ENCODE measurements at places on chromosomes 13 and 19.

GRCh38 chr13:26605845-26606244 lies 48.4 kb downstream of the WASF3 start:
- no peak for DNase-seq

DNA sequence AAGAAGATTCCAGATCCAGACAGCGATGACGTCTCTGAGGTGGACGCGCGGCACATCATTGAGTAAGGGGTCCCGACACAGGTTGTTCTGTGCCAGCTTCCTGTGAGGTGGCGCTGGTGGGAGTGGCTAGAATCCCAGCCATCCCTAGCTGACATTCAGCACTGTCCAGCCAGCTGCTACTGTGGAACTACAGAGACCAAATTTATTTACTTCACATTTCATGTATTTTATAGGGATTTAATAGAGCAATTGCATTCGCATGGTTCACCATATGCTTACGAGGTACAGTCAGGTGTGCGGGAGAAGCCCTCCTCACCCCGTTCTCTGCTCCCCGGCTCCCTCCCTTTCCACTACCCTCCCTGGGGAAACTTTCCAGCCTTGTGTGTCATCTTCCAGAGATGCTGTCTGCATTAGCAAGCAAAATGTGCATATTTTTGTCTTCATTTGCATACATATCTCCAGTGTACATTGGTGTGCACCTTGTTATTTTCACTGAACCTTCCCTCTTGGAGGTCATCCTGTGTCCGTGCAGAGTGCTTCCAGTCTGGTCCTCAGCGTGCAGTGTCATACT lies 47.2 kb downstream of the SMARCA4 start:
- no peak for DNase-seq

DNA sequence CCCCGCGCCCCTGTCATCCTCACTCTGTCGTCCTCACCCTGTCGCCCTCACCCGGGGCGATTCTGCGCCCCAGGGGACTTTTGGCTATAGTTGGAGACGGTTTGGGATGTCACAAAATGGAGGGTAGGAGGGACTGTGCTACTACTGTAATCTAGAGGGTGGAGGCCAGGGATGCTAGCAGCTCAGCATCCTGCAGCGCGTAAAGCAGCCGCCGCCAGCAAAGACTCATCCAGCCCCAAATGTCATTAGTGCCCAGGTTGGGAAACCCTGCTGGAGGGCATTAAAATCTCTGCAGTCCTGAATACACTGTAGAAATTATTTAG lies 362 bp downstream of the ZNF557 start:
- no peak for DNase-seq

GRCh38 chr13:73828811-73829210 lies 305.4 kb downstream of the KLF12 start:
- DNase-seq, result no peak

DNA sequence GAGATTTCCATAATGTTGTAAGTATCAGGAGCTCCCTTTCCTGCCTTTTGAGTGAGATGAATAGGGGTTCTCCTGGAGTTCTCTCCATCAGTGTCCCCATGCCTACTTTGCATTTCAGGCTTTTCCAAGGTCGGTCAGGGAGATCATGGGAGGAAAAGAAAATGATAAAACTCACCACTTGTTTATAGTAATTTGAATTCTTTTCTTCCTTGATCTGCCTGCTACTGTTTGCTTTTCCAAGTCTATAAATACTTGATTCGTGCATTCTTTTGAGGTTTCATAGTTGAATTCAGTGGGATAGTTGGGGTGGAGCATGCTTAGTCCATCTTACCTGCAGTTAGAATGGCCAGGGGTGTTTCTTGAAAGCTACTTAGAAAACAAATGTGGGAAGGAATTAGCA lies 51.5 kb downstream of the PCCA start:
- DNase-seq, result no peak

DNA sequence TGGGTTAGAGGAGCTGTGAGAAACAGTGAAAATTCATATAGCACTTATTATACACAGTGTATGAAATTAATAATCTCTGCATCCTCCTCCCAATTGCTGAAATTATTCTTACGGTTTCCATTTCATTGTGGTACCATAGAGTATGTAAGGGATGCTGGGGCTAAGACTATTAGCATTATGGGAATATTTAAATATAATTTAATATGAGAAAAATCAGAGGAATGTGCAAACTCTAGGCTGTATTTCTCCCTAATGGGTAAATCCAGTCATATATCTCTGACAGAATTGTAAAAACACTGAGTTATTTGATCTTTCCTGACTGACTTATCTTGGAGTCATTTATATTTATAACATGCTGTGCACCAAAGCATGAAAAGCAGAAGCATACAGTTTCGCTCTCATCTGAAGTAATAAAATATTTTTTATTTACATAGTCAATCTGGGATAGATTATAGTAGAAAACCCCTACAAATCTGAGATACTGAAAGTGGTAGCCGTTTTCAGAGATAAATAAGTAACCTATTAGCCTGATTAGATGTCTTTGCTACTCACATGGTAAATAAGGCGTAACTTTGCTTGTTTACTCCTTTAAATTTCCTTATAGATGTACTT lies 34.9 kb downstream of the LRCH1 start:
- DNase-seq, result no peak

DNA sequence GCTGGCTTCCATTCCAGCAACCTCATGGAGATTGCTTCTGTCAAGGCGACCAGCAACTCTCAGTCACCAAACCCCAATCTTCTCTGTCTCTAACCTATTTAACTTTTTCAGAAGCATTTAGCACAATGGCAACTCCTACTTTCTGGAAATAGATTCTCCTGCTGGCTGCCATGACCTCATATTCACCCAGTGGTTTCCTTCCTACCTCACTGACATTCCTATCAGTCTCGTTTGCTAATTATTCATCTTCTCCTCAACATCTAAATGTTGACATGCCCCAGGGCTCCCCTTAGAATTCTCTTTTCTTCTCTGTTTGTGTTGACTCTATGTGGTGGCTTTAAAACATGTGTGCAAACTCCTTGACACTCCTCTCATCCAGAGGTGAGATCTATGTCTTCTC lies 106.7 kb downstream of the OLFM4 start:
- DNase-seq, result no peak

DNA sequence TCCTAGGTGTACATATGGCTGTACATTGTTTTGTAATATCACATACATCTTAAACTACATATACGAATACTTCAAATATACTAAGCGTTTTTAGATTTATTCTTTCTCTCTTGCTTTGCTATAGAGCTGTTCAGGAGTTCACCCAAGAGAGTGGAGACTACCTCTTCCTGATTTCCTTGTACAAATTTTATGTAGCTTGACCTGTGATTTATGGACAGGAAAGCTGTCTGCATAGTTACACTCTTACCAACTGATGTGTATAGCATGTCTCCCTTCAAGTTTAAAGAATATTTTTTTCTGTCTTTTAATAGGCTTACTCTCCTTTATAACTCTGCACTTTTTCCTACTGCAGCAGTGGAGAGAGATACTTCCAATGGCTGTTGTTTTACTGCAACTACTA lies 428.7 kb downstream of the NDFIP2 start:
- no peak for DNase-seq

DNA sequence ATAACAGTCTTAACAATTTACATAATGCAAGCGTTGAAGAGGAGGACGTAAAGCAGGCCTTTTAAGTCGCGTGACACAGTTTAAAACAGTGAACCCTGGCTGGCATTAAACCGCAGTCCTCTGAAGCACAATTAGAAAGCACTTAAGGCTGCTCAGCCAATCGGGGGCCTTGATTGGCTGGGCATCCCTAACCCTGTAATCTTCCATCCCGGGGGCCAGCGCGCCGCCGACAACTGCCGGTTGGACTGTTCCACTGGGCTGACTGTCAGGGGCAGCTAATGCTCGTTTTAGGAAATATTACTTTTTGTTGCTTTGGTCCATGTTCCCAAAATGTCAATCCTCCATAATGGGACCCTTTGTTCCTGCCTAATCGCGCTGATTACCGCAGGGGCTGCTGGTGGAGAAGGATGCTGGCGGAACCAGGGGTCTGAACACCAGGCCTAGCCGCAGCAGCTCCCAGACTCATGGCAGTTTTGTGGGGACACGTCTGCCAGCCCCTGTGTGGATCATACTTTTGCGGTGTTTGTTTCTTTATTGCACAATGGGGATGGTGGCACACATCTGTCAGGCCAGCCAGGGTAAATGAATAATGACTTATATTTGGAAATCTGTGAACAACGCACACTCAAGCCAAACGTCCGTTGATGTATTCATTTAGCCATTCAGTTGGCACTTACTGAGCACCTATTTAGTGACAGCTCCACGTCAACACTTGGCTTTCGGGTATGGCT lies 127.1 kb upstream of the SPACA7 start:
- no peak for DNase-seq

- DNase-seq, result no peak
Observed at GRCh38 chr13:51807041-51807440, 3.1 kb upstream of the DHRS12 start.

DNA sequence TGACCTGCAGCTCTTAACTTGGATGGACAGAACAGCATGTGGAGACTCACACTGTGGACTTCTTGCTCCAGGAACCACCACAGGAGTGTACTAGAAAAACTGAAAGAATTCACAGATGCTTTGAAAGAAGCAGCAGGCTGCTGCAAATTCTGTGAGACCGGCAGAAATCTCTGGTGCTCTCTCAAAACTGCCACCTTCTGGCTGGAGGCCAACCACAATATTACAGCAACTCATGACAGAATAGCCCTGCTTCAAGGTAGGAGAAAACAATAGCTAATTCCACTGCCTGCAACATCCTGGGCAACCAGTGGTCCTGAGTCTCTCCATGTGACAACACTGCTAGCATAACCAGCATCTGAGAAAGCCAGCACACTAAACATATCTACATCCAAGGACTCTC lies 26.9 kb downstream of the CDK8 start:
- no peak for DNase-seq

DNA sequence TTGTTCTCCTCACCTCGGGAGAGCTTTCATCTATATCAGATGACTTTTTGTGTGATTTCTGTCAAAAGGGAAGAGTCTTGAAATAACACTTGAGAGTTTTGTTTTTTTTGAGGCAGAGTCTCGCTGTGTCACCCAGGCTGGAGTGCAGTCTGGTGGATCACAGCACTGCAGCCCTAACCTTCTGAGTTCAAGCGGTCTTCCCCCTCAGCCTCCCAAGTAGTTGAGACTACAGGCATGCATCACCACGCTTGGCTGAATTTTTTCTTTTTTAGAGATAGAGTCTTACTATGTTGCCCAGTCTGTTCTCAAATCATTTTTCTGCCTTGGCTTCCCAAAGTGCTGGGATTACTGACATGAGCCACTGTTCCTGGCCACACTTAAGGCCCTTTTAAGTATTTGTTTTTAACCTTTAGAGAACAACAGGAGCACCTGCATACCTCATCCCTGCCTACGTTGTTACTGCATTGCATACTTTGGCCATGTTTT lies 11.4 kb downstream of the NDFIP2 start:
- no peak for DNase-seq

DNA sequence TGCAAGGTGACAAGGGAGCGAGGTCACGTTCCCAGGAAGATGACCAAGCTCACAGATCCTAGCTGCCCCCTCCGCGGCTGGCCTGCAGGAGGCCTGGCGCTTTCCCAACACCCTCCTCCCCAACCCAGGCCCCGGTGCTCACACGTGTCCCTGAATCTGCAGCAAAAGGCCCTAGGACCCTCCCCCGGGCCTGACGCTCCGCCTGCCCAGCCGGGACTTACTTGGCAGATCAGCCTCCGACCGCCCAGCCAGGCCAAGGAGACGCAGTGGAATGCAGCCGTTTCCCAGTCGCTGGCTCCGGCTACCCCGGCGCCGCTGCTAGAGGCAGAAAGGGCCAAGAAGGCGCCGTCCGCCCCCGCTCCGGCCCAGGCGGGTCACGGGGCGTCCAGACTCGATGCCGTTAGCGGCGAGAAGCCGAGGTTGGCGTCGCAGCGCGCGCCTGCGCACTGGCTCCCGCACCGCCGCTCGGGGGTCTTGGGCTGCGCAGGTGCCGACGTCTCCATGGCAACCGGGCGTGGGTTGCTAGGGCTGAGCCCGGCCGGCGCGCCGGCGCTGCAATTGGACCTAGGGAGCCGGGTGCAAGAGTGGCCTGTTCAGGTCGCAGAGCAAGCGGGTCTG lies at the start of gene PNMA8A:
PNMA8A (minus strand) TSS at position 448 of the 618 bp plus-strand sequence. CDS start 528 bp downstream, outside the sequence.
- no peak for DNase-seq

- no peak for DNase-seq
Observed at GRCh38 chr19:10817291-10818038, 18.5 kb downstream of the TMED1 start.

GRCh38 chr13:112058941-112059340 lies 8.0 kb upstream of the SOX1 start:
- no peak for DNase-seq

- DNase-seq, result no peak
Observed at GRCh38 chr19:57887195-57887941, 1.5 kb downstream of the ZNF814 start.

DNA sequence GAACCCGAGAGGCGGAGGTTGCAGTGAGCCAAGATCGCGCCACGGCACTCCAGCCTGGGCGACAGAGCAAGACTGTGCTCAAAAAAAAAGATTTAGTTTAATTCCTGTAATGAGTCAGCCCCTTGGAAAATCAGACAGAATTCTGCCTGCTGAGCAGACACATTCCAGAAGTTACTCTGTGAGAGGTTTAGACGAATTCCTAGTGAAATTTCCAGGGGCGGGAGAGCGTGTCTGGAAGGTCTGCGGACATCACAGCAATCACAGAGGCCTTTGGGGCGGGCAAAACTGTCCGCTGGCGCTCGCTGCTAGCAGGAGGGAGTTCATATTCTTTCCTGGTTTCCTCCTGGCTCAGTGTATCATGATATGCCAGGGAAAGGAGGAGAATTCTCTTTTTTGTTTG lies 17.5 kb downstream of the MISP start:
- DNase-seq, result no peak

DNA sequence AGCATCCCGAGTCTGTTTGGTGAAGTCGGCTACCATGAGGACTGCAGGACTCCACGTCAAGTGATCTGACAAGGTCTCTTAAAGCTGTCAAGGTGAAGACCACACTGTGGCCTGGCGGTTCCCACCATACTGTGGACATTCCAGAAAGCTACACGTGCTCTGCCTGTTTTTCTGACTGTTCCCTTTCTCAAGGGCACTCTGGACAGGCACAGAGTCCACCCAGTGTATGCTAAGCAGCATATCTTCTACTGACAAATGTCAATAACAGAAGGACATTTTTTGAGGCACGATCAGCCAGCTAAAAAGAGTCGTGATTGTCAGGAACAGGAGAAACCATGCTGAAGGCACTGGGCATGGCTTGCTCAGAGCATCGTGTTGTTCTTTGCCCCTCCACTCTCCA lies 12.8 kb upstream of the WASF3 start:
- no peak for DNase-seq

DNA sequence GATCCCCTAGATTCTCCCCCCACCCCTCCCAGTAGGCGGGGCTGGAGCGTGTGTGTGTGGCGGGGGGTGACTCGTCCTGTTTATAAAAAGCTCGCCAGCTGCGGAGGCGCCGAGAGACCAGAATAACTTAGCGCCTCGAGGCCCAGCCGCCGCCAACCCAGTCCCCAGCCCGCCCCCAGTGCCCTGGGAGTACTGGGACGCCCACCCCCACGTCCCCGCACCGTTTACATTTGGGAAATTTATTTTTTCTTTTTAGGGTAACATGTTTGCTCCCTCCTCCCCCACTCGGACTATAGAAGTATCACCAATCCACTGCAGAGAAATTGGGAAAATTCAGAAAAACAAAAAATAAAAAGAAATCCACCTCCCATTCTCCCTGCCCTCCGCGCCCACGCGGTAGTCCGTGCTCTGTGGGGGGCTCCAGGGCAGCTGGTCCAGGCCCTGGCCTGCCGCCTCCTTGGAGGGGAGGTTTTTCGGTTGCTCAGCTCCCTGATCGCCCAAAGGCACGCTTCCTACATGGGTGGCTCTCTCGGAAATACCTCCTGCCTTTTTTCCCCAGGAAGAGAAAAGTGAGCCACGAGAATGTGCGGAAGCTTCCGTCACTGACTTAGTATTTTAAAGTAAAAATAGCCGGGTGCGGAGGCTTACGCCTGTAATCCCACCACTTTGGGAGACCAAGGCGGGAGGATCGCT lies 1.5 kb upstream of the RAB3A start:
- no peak for DNase-seq

Measured in stimulated activated CD4-positive, alpha-beta T cell treated with anti-CD3 and anti-CD28 coated beads, TNF-alpha, amount 100 ng/mL, for 1 hour (primary cell).